H9 (cell line): ENCODE measurements at places on chromosomes 4 and X. TPM values are rescaled to one million over a fixed set of nuclear protein-coding genes. Genes with fewer than 3 reads are reported as not detected.

GRCh38 chrX:27995611-27996010, 14.4 kb upstream of the DCAF8L1 start:
- no peaks in the 10 kb centered on the region for H3K27me3 ChIP-seq
- H3K4me1 ChIP-seq, result no peaks in the 10 kb centered on the region
- H3K4me3 ChIP-seq, result no peak overlapping the region
- DNase-seq, result no peak

- H3K4me3 ChIP-seq, result no peak overlapping the region
- no peak overlapping the region for H3K27ac ChIP-seq
- no peaks in the 10 kb centered on the region for H3K36me3 ChIP-seq
- DNase-seq, result no peak
- H3K4me1 ChIP-seq, result no peaks in the 10 kb centered on the region
Measured at GRCh38 chrX:148691456-148691855, 191.0 kb downstream of the AFF2 start.

DNA sequence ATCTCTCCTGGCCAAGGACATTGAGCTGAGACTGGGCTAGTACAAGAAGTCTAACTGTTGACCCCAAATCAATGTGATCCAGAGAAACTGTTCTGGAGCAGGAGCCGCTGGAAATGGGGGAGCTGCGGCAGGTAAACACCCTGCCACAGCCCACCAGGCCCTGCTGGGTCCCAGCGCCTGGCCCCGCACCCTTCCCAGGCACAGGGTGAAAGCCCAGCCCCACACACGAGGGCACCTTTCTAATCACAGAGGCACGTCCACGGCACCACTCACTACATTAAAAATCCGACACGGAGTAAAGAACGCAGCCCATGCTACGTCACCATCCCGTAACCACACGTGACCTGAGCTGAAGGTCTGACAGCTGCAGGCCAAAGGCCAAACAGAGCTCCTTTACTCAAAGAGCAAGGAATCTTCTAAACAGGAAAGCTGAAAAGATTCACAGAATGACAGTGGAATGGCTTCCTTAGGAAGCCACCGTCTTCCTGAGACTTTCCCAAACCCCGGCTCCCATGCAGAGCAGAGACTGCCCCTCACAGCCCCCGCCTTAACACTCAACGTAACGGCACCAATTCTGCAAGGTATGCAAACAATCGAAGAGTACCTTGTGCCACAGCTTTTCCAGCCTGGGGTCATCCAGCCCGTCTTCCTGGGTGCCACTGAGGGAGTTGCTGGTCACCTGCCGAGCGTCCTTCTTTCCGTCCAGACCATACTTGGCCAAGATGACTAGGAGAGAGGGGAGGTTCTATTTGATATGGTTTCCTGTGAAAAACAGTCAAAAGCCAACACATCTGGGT, 12.6 kb downstream of the LRPAP1 start:
- no peak overlapping the region for H3K27ac ChIP-seq
- no peak for DNase-seq
- peaks cover 64% of the 10 kb centered on the region for H3K36me3 ChIP-seq

- DNase-seq, result peak; percentile 68
- no peaks in the 10 kb centered on the region for H3K27me3 ChIP-seq
- H3K4me1 ChIP-seq, result no peaks in the 10 kb centered on the region; the same call in 1 of the 2 replicates
- H3K4me3 ChIP-seq, result peak within 1 kb of the TSS; percentile 96
- H3K27ac ChIP-seq, result peak within 1 kb of the TSS; percentile 71
Measured at GRCh38 chr4:78057135-78057599, at the start of gene FRAS1. Gene FRAS1, plus strand, starts transcription at chr4:78057323. Its CDS starts 687 bp downstream, at chr4:78058010.

DNA sequence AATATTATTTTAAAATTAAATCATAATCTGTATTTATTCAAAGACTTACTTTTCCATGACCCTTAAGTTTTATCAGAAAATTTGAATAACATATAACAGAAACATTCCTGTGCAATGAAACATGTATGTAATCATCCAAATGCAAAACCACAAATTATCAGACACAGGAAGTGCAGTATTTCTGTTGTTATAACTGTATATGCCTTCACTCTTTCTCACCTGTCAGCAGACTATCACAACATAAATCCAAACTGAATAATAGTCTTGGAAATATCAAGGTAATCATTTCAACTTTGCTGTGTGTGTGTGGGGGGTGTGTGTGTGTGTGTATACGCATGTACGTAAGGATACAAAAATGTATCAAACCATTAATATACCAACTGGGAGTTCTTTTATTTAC, 285.9 kb downstream of the SLC7A11 start:
- no peak overlapping the region for H3K4me3 ChIP-seq
- no peaks in the 10 kb centered on the region for H3K36me3 ChIP-seq

GRCh38 chrX:9071031-9071650, 37.2 kb upstream of the FAM9B start:
- no peak overlapping the region for H3K4me3 ChIP-seq
- H3K36me3 ChIP-seq, result no peaks in the 10 kb centered on the region
- no peak for DNase-seq
- no peak overlapping the region for H3K27ac ChIP-seq
- no peaks in the 10 kb centered on the region for H3K27me3 ChIP-seq

The FAM184B gene
- total RNA-seq, result 0.07 and 0.09 TPM in 2 replicates

The GPC3 gene
- 106 and 108 TPM in 2 replicates for total RNA-seq

The POF1B gene
- total RNA-seq, result not detected in 2 replicates

The SRPK3 gene
- not detected in 2 replicates for total RNA-seq
